Activated CD4-positive, CD25-positive, alpha-beta regulatory T cell treated with anti-CD3 and anti-CD28 coated beads, Interleukin-2, amount 50 U/mL, for 72 hours (primary cell): ENCODE measurements at places on chromosomes 16 and 17.

DNA sequence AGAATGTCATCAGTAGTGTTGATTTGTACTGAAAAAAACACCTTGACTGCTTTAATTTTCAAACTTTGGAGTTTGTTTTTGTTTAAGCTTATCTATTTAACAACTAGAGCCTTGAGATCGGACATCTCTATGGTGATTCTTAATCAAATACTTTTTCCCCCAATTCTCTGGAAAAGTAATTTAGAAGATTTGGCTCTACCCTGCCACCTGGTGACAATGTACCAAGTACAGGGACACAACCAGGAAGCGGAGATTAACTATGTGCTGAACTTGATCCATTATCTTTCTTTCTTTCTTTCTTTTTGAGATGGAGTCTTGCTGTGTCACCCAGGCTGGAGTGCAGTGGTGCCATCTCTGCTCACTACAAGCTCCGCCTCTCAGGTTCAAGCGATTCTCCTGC, 30.8 kb downstream of the USP43 start:
- no peak for DNase-seq

GRCh38 chr16:10168258-10168657, 14.0 kb downstream of the GRIN2A start:
- no peak for DNase-seq

DNA sequence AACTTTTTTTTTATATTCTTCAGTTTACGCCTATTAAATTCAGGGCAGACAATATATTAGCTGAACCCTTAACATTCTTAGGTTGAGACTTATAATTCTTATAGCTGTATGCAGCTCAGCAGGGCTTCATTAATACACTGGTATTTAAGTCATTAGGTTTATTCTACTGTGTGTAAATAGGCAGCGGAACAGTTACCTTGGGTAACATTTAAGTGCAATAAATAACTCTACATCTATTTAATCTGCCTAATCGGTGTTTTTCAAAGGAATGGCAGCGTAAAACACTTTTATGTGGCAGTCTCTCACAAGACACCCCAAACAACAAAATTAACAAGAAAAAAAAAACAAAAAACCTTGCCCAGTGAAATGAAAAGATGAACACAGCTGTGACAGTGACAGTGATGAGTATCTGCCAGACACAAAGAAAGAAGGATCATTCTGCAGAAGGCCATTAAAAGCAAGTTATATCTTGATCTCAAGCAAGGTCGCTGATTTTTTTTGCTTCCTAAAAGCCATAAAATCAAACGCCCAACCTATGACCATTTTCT, 32.6 kb downstream of the KCNJ2 start:
- no peak for DNase-seq

DNA sequence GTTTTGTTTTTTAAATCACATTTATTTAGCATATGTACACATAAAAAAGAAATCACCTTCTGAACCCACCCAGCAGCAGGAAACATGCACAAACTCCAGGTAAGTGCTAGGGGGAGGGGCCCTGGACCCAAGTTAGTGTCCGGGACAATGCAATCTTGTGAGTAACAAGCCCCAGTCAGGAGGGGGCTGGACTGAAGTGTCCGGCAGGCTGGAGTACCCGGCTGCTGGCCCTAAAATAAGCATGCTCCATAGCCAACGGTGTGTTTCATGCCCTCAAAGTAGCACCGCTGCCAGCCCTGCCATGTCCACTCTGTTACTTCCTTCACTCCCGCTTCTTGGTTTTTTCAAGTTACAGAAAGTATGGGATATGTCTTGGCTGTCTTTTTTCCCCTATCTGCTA, 102.1 kb downstream of the SPAG9 start:
- no peak for DNase-seq

DNA sequence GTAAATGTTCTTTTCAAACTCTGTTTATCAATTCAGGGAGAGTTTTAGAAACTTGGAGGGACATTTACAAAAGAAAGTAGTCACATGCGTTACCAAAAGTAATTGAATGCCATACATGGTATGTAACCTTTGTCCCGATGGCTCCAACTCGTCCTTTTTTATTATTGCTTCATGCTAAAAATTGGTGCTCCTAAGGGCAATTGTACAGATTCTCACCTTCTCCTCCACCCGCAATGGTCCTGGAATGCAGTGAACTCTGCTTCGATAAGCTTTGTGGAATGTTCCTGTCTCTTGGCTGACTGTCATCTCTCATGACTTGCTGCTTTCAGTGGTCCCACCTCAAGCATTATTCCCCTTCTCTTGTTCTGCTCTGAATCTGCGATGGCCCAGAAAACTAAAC, 20.9 kb downstream of the GNAO1 start:
- no peak for DNase-seq

- DNase-seq: no peak
These were observed 364.9 kb downstream of the SNX29 start for GRCh38 chr16:12341423-12341822.

DNA sequence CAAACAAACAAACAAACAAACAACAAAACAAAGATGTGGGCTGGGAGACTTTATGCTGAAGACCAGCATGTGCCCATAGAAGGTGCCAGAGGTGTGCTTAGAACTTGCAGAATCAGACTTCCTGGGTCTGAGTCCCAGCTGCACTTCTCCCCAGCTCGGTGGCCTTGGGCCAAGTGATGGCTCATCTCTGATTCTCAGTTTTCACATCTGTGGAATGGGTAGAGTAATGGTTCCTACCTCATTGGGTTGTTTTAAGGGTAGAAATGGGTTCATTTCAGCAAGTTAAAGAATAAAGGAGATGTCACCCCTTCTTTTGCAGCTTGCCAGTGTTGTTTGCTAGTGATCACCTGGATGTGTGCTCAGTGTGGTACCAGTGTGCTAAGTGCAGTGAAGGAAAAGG, 10.7 kb downstream of the NKD1 start:
- DNase-seq: no peak

DNA sequence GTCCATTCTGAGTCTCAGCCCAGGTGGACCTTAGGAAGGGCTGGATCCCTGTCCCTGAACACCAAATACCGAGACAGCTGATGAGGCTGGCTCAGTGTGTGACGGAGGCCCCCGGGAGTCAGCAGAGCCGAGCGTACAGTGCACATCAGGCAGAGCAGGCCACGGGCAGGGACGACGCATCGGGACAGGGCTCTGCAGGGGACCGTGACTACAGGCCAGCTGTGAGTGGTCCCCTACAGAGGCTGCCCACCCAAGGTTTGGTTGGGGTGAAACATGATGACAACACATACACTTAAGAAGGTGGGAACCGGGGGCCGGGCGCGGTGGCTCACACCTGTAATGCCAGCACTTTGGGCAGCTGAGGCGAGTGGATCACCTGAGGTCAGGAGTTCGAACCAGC, 6.4 kb downstream of the CCDC137 start:
- DNase-seq: no peak

- no peak for DNase-seq
These were observed 849.1 kb upstream of the RBFOX1 start for GRCh38 chr16:6483469-6484033.

DNA sequence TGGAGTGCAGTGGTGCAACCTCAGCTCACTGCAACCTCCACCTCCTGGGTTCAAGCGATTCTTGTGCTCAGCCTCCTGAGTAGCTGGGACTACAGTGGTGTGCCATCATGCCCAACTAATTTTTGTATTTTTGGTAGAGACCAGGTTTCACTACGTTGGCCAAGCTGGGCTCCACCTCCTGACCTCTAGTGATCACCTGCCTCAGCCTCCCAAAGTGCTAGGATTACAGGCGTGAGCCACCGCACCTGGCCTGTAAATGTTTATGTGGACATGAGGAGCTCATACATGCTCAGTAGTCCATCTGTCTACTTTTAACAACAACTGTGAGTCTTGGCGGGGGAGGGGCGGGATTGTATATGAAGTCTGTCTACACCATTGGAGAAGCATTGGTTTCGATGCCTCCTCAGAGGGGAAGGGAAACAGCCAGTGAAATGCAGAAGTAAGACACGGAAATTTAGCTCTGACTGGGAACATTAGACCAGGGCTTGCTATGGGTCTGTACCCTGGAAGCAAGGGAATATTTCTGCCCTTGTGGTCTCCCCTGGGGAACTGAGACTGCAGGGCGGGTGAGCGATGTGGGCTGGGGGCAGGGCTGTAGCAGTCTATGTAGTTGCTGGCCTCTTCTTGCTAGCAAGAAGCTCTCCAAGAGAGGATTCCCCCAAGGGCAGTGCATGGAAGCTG, 9.3 kb downstream of the NUBP1 start:
- DNase-seq: no peak

DNA sequence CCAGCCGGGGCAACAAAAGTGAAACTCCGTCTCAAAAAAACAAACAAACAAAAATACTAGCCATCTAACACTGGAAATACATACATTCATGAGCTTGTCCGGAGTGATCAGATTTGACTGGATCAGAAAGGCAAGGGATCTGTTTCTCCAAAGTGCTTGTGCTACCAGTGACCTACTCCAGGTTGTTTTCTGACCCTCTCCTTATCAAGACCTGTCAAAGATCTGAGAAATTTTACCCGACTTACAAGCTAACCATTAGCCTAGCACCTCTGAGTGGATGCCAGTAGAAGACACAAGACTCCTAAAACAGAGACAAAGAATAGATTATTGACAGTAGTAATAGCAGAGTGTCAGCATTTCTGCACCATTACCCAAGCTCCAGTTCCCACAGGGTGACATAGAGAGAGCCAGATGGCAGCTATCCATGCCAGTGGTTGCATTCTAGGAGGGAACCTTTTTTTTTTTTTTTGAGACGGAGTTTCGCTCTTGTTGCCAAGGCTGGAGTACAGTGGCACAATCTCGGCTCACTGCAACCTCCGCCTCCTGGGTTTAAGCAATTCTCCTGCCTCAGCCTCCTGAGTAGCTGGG, 9.8 kb downstream of the ASPA start:
- DNase-seq: no peak

DNA sequence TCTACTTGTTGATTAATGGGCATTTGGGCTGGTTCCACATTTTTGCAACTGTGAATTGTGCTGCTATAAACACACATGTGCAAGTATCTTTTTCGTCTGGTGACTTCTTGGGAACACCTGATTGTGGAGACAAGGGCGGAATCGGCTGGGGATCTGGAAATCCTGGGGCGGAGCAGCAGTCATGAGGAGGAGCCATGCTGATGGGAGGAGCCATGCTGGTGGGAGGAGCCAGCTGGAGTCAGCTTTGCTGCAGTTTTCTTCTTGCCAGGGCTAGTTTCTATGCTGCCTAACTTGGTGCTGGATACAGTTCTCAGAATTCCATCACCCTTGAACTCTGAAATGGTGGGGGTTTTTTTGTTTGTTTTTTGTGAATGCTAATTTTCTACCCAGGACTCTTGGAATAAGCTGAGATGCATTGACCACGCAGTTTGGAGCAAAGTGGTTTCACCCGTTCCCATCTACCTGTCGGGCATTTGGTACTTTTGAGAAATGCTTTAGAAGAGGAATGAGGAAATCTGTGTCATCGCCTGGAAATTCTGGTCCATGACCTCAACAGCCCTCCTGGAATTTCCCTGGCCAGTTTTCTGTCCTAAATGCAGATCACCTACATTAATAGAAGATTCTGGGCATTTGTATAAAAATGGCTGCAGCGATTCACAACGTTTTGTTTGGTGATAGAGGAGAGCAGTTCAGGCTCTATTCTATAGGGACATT, 217.4 kb upstream of the ZFHX3 start:
- no peak for DNase-seq

DNA sequence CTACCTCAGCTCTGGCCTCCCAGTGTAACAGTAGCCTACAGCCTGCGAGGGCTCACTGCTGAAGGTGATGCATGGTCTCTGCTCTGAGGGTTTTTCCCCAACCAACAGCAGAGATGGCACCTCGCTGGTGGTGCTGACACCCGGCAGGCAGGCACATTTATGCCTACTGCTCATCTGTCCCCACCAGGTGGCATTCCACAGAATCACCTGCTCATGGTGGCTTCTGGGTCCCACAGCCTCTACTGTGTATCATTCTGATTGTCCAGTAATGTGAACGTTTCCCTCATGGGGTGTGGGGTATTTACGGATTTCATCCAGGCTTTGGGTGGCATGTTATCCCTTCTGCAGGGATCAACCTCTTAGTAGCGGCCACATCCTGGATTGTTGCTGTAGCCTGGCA, 331.5 kb downstream of the SNX29 start:
- DNase-seq: no peak

- DNase-seq: no peak
These were observed 191.6 kb downstream of the CPPED1 start for GRCh38 chr16:12611916-12612597.

GRCh38 chr16:65574326-65574966, 452.6 kb upstream of the CDH11 start:
- DNase-seq: no peak
